ENCODE measurements at places on chromosomes 6 and 20.

DNA sequence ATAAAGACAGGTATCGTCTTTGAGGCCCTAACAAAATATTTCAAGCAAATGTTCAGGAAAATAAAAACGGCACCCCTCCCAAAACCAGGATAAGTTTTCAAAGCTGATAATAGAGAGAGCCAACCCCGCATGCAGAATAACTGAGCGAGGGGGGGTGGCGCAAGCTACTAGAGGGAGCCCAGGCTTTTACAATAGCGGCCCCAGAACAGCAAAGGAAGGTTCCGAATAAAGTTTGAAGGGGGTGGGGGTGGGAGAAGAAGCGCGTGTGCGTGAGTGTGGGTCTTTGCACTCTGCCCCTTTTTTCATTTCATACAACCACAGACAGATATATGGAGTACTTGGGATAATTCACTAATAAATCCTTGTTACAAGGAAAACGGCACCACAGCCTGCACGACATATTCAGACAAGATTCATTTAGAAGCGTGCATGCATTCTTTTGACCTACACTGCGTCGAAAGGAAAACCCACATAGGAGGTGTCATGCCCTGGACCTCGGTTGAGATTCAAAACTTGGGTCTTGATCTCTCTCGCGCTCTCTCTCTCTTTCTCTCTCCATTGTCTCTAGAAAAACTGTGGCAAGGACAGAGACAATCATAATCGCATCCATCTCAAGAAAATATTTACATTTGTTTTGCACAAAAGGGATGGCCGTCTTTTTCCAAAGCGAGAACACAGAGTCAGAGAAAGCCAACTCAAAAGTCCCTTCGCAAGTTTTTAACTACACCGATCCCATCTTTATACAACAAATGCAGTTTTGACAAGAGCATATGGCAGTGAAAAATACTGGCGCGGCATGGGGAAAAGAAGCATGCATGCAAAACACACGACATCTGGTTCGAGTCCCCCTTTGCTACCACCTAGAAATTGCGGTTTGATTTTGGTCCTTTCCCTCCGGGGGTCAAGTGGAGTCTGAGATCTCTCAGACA lies 1.6 kb downstream of the OLIG3 start:
- no peak for DNase-seq

DNA sequence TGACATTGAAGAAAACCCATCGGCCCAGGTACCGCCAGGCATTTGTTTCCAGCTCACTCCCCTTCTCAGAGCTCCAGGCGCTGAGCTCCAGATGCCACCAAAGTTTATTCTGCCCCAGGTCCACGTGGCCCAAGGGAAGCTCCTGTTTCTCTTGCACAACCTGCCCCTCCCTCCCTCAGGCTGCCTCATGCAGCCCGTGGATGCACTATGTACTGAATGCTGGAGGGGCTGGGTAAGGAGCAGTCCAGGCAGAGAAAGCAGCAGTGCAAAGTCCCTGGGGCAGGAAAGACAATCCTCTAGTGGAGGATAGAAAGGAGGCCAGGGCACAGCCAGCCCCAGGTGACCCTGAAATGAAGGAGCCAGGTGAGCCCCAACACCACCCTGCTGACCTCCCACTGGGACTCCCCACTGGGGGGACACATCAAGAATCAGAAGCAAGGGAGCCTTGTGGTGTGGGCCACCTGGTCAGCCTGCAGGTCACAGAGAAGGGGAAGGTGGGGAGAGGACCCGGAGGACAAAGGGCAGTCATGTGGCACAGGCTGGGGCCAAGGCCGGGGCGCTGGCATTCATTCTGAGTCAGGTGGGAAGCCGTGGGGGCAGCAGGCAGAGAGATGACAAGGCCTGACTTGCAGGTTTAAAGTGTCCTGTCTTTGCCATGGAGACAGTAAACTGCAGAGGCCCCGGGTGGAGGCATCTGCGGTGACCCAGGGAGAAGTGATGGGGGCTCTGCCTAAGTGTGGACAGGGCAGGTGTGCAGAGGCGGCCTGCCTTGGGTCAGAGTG lies 230.1 kb downstream of the PREX1 start:
- DNase-seq, result no peak

GRCh38 chr6:119896806-119897205 lies 547.2 kb upstream of the MAN1A1 start:
- DNase-seq, result no peak

GRCh38 chr20:971346-971745 lies 30.8 kb downstream of the RSPO4 start:
- DNase-seq, result no peak

- no peak for DNase-seq
These were observed 12.9 kb downstream of the OR2A4 start for GRCh38 chr6:131688286-131688685.

DNA sequence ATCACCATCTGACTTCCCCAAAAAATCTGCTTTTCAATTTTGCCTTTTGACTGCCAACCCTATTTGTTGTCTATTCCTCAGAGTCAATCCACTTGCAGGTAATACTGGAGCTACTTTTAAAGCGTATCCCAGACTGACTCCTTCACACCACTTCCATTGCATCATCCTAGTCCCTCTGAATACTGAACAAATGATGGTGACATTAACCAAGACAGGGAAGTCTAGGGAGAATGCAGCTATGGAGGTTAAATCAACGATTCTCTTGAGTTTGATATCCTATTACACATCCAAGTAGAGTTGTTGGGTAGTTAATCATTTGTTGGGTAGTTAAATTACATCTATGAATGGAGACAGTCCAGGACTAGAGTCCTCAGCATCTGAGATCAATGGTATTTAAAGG lies 2.0 kb downstream of the OGFRL1 start:
- no peak for DNase-seq

DNA sequence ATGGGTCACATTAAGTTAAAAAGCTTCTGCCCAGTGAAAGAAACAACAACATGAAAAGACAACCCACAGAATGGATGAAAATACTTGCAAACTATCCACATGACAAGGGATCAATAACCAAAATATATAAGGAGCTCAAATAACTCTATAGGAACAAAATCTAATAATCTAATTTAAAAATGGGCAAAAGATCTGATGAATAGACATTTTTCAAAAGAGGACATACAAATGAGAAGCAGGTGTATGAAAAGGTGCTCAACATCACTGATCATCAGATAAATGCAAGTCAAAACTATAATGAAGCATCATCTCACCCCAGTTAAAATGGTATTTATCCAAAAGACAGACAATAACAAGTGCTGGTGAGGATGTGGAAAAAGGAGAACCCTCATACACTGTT lies 21.0 kb upstream of the ELMO2 start:
- DNase-seq, result no peak

- no peak for DNase-seq
These were observed 13.6 kb upstream of the SASH1 start for GRCh38 chr6:148328876-148329555.

DNA sequence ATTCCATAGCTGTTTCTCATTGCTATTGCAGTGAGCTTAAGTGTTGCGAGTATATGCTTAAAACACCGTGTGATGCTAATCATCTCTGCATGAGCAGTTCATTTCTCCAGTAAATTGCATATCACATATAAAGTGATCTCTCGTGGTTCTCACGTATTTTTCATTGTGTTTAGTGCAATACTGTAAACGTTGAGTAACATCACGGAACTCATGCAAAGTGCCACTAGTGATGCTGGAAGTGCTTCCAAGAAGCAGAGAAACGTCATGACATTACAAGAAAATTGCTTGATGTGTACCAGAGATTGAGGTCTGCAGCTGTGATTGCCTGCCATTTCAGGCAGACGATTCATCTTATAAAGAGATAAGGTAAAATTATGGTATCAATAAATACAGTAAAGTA lies 830.4 kb downstream of the GRIK2 start:
- no peak for DNase-seq

- no peak for DNase-seq
These were observed 77.9 kb upstream of the BMP5 start for GRCh38 chr6:55953335-55953734.

- no peak for DNase-seq
These were observed 232.9 kb upstream of the SASH1 start for GRCh38 chr6:148109732-148110131.

GRCh38 chr20:22824077-22824476 lies 211.0 kb upstream of the SSTR4 start:
- no peak for DNase-seq

DNA sequence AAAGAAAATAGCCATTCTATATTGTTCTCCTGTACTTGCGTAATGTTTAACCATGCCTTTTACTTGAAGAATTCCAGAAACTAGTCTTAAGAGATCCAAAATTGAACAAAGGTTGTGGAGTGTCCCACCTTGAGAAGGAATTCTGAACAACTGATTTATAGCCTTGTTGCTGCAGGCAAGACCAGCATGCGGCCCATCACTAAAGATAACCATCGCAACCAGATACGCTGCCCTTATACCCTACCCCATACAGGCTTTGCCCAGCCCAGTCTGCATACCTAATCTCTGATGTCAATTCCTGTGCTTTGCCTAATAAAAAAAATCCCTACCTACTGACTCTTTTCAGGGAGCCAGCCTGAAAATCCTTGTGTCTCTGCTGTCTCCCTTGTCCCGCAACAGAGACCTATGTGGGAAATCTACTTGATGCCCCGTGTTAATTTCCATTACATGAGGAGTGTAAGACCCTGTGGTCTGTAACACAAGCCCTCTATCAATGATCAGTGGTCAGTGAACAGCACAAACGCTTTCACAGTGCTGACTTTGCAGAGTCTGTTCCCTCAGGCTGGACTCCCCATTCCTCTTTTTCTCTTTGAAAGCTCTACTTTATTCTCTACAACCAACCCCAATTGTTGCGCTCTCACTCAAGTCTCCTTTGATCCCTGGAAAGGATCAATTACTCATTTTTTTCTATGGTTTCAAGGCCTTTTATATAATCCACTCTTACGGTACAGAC lies 125.7 kb upstream of the BTBD3 start:
- DNase-seq, result no peak

DNA sequence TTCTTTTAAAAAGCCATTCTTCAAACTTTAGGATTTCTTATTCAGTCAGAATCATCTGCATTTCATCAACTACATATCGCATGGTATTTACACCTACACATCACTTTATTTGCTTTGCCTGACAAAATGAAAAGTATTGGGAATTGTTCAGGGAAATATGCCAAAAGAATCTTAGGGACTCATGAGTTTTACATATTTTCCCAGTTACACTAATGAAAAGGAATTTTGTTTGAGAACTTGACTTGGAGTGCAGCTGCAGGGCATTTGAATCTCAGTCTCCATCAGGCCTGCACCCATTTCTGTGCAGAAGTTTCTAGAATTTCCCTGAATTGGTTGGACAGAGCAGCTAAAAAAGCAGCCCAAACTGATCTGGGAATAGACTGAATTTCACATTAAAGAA lies 65.3 kb downstream of the MTHFD1L start:
- no peak for DNase-seq

- no peak for DNase-seq
These were observed 231.0 kb downstream of the HIVEP2 start for GRCh38 chr6:142713959-142714358.

GRCh38 chr6:27138837-27139755 lies 108.4 kb upstream of the PRSS16 start:
- DNase-seq, result no peak

DNA sequence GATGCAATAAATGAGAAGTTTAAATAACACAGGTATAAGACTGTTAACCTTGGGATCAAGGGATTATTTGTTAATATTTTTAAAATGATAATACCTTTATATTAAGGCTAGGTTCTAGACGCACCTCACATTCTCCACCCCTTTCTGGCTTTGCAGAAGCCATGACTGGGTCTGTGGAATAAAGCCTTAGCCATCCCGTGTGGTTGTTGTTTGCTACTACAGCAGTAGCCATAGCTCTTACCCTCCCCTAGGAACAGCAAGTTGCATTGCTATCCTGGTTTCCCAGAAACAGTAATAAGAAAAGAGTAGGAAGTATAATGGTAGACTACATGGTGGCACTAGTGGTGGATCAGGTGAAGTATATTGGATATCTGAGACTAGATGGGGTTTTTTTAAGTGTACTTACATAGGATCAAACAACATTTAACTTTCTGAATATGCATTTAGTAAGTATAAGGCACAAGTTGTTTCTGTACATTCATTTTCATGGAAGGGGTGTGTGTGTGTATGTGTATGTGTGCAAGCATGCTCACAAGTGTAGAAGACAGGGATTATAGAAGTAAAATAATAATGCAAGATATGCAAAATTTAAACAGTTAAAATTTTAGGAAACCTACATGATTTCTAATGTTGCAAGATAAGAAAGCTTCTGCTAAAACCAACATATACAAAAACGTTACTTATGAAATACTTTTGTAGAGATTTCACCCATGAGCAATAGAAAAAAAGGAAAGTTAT lies 384.2 kb downstream of the PRKN start:
- no peak for DNase-seq

DNA sequence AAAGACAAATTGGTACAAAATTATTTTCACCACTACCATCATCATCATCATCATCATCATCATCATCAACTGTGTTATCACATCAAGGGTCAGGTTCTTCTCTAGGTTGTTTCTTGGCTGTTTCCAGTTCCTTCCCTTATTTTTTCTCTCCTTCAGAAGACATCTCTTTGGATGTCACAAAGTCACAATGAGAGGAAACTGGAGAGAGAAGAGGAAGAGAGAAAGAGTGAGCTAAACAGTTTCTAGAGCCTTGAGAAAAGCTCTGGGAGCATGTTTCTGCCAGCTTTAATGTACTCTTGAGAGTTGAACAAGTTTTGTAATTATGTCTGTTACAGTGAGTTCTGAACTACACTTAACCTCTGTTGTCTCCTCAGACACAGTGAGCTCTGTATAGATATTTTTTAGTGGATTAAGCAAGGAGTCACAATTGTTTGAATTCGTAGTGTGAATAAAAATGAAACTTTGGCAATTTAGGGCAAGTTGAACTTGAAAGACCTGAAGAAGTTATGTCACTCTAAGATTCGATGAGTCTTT lies 123.0 kb upstream of the AKIRIN2 start:
- no peak for DNase-seq

DNA sequence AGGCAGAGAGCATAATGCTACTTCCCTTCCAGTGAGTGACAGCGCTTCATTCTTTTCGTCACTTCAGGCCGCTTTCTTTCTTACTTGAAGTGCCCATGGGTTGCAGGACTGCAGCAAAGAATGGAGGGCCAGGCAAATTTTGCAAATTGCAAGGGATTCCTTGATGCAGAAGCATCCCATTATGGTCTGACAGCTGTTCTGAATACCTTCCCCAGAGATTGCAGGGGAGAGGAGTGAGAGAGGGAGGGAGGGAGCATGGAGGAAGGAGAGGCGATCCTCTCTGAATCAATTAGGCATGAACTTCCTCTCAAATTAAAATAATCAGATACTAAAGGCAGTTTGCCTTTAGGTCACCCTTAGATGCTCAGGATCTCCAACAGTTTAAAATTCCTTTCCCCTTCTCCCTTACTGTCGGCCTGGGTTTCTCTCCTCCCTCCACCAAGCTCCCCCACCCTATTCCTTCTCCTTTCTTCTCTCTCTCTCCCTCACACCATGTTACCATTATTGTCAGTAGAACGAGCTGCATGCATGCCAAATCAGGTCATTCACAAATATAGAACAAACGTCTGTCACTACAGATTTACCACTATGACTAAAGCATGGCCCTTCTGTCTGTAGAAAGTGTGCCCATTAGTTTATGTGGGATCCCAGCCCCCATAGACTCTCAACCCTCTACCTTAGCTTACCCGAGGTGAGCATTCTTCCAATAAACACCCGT lies 289.2 kb downstream of the CD83 start:
- DNase-seq, result no peak

GRCh38 chr6:89528866-89529265 lies 95.9 kb downstream of the ANKRD6 start:
- DNase-seq, result no peak
